DMS79 treated with DMSO at 0.1 percent for 48 hours (cell line): ENCODE measurements at places on chromosomes 1 and 21.
A peak's percentile ranks its signal among the peaks of the same experiment; 100 is the strongest.

DNA sequence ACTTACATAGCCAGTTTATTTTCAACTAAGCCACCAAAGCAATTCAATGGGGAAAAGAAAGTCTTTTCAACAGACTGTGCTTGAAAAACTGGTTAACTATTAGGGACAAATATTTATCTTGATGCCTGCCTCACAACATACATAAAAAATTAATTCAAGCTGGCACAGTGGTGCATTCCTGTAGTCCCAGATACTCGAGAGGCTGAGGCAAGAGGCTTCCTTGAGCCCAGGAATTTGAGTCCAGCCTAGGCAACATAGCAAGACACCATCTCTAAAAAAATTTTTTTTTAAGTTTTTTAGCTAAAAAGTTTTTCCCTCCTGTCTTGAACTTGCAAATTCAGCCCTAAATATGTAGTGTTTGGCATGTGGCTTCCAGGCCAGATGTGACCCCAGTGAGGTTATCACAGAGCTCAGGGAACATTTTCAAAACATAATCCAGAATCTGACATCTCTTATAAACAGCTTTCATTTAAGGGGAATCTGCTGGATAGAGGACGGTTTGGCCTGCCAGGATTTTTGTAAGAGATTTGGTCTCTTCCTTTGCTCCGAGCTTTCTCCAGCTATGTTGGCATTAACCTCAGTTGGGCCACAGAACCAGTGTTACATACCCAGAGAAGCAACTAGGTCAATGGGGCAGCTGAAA lies 46.4 kb downstream of the COL6A1 start:
- DNase-seq, result no peak

GRCh38 chr1:194629011-194629410 lies 1442.6 kb upstream of the B3GALT2 start:
- DNase-seq, result no peak

- peak; percentile 17 for DNase-seq
Observed at GRCh38 chr1:155003766-155004351, 1.3 kb downstream of the ZBTB7B start.

GRCh38 chr1:190477762-190478148 lies at the start of gene BRINP3:
BRINP3 (minus strand) TSS chr1:190477864.
- no peak for DNase-seq

DNA sequence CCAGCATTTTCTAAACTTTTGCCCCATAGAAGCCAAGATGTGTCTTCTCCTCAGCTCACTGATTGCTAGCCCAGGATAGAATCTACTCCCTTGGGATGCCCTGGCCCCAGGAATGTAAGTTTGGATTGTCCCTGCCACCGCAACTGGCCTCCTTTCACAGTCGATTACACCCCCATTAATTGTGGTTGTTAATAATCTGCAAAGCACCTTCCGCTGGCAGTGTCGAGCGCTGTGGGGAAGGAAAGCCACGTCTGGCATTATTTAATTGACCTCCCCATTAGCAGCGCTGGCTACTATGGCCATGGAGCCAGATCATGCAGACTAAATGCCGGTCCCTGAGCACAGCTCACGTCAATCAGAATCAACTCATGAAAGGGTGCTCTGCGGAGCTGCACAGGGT lies 597.3 kb upstream of the PLXNA2 start:
- no peak for DNase-seq

DNA sequence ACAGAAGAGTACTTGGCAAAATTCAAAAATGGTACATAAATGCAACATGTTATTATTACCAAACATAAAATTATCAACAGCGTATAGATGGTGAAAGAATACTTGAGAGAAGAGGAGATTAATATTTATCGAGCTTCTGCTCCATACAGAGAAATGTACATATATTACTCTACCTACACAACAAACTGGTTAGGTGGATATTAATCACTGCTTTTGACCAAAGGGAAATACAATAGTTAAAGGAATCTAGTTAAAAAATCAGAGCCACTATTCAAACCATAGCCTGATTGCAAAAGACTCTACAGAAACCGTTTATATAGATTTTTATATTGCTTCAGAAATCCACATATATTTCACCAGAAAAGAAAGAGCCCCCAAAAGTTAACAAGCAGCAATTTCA lies 379.3 kb upstream of the PRMT6 start:
- DNase-seq, result no peak

DNA sequence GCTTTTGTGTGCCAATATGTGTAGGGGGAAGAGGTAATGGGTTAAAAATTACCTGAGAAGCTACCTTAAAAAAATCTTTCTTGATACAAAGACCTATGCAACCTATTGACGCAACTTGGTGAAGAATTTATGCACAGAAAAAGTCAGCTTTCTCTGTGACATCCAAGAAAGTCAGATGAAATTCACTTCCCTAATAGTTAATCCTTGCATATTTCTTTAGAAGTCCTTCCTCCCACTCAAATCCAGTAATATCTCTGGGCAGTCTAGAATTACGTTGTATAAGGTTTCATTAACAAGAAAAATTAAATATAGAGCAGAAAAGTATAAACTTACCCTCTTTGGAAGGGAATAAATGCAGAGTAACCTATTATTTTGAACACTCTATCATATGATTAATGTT lies 2.9 kb downstream of the UBAP2L start:
- DNase-seq, result no peak

DNA sequence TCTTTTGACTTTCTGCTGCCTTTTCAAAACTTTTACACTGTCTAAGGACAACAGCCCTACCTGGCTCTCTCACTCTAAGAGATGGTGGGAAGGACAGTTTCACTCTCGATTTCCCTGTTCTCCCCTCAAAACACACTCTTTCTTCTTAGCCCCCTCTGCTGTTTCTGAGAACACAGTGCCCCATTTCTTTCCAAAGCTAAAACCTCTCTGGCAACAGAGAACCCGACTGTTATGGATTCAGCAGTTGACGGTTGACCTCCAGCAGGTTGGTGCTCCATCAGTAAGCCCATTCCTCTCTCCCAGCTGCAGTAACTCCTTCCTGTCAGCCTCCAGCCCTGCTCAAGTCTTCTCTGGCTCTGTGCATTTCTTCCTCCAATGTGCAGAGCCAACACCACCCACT lies 88.2 kb upstream of the ABCD3 start:
- DNase-seq, result no peak

DNA sequence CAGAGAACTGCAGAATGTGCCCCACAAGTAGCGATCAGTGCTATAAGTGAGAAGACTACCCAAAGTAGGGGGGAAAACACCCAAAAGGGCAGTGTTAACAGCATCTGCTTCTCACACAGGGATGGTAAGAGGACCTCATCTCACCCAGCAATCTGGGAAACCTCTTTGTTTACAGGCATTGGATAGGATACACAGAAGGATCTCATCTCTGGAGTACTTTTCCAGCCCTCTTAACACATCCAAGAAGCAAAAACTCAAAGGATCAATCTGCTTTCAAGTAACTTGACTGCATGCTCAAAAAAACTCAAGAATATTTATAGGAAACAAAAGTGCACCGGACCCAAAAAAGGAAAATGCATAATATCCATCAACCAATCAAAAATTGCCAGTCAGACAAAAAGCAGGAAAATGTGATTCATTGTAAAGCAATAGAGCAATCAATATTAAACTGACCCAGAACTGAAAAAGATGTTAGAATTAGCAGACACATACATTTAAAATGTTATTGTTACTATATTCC lies 311.0 kb upstream of the CXADR start:
- no peak for DNase-seq

GRCh38 chr1:112717263-112717873 lies 2.2 kb upstream of the PPM1J start:
- no peak for DNase-seq

GRCh38 chr1:214337511-214337910 lies 56.6 kb downstream of the SMYD2 start:
- DNase-seq, result no peak

DNA sequence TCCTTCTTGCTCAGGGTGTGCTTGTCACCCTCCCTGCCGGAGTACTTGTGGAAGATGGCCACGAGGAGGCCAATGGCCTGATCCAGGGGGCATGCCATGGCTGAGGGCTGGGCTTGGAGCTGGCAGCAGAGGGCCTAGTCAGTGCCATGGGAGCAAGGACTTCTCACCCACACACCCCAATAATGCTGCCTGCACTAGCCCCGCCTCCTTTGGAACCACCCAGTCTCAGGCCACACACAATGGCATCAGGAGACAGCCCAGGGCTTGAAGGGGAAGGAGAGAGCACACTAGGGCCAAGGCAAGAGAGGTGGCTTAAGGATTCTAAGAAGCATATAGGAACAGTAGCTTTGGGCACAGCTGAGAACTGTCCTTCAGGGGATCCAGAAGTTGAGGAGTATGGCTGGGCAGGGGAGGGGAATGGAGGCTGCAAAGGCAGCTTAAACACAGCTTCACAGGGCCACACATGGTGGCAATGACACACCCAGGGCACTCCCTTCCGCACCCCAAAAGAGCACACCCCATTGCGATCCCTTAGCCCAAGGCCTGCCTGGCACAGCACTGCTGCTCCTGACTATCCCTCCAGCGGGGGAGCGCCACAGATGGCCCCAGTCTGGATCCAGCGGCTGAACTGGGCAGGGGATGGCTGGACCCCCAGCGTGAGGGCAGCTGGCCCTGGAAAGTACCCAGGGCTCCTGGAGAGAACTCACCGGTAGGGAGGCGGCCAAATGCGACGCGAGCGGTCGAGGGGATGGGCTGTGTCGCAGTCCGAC lies at the start of gene S100A6:
Gene S100A6 (minus strand): TSS at position 750 of the 770 bp plus-strand sequence. CDS start 652 bp downstream, at position 98.
- no peak for DNase-seq

- peak; percentile 51 for DNase-seq
Observed at GRCh38 chr1:115314092-115314491, 24.0 kb downstream of the NGF start.

DNA sequence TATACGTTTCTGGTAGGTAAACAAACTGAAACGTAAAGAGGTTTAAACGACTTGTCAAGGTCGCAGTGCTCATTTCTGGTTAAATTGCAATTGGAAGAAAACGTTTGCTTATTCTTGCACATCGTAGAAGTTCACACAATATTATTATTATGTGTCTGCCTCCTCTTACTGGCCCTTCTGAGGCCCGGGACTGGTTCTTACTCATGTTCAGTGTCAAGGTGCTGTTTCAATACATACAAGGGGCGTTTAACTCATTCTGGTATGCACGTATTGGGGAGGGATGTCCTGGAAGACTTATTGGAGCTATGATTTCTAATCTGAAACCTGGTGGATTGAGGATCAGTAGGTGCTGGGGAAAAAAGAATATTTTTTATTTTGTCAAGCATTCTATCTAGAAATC lies 932 bp downstream of the RPF1 start:
- no peak for DNase-seq

- no peak for DNase-seq
Observed at GRCh38 chr1:205630241-205630640, 1.6 kb downstream of the ELK4 start.

DNA sequence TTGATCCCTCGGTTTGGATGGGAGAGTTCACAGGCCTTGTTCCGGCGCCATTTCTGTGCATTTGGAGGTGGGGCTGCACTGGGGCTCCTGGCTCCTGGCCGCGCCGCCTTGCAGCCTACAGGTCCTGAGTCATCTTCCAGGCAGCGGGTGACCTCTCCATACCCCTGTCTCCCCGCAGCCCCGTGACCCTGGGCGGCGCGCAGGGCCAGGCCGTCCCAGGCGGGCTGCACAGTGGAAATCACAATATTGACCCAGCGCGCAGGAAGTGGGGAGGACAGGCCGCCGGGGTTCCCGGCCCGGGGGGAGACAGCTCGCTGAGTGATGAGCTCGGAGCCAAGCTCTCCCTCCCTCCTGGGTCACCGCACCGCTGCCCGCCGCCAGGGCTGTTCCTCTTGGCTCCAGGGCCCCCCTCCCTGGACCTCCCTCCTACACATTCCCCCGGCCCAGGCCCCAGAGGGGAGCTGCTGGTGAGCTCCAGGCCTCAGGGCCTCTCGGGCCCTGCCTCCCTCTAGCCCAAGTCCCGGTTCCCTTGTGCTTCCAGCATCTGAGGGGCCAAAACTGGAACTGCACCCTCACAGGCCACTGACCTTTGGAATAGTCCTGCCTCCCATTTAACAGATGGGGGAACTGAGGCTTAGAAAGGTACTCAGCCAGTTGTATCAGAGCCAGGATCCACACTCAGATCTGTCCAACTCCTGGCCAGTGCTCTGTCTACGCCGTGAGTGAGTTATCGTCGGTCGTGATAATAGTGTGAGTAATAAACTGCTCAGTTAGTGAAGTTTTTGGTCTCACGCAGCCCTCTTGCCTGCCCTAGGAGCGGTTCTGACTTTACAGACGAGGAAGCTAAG lies 142.9 kb upstream of the WNT4 start:
- no peak for DNase-seq

- DNase-seq, result no peak
Observed at GRCh38 chr1:18198260-18198659, 90.7 kb downstream of the IGSF21 start.
